ENCODE measurements at places on chromosomes 3 and 15.

- no peak for DNase-seq
Observed at GRCh38 chr15:26634319-26634718, 138.5 kb downstream of the GABRB3 start.

GRCh38 chr3:112348943-112349342 lies 16.0 kb downstream of the CD200 start:
- DNase-seq, result no peak

GRCh38 chr3:106030627-106030963 lies 161.8 kb upstream of the CBLB start:
- no peak for DNase-seq

GRCh38 chr3:42025370-42026138 lies 63.7 kb upstream of the ULK4 start:
- DNase-seq, result peak; percentile 69

GRCh38 chr15:96716075-96716474 lies 385.6 kb downstream of the NR2F2 start:
- DNase-seq, result no peak

DNA sequence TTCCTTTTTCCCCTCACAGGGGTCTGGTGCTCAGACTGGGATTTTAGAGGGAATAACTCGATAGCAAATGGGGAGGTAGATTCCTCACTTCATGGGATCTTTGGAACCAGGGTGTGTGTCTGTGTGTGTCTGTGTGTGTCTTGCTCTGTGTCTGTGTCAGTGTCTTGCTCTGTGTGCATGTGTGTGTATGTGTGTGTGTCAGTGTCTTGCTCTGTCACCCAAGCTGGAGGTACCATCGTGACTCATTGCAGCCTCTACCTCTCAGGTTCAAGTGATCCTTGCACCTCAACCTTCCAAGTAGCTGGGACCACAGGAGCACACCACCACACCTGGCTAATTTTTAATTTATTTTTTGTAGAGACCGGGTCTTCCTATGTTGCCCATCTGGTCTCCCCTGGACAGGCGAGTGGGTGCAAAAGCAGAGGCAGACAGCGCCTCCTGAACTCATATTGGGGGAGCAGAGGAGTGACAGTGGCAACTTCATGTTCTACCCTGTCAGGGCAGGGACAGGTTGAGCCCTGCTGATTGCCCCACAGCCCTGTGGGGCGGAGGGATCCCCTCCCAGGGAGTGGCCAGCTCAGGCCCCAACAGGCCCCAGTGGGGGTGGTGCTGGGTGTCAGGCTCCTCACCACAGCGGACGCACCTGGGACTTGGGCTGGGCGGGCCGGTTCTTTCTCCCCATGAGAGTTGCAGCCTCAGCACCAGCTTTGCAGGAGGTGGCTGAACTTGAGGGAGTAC lies 10.4 kb upstream of the SEMA4B start:
- no peak for DNase-seq

DNA sequence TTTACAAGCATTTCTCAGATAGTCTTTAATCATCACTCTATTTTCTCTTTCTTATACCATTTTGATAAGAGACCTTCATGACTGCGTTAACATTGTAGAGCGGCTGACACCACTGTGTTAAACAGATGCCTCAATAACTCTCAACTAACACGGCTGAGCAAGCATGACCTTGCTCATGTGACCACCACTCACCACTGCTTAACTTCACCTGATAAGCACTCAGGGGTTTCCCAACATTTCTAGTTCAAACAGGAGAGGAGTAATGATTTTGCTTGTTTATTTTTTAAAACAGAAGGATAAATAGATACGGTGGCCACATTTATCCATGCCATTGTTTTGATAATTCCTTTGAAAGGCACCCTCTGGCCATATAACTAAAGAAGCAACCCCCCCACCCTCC lies 37.7 kb upstream of the TMEM45A start:
- no peak for DNase-seq

- no peak for DNase-seq
Observed at GRCh38 chr3:59813148-59813538, 763.3 kb upstream of the CFAP20DC start.

DNA sequence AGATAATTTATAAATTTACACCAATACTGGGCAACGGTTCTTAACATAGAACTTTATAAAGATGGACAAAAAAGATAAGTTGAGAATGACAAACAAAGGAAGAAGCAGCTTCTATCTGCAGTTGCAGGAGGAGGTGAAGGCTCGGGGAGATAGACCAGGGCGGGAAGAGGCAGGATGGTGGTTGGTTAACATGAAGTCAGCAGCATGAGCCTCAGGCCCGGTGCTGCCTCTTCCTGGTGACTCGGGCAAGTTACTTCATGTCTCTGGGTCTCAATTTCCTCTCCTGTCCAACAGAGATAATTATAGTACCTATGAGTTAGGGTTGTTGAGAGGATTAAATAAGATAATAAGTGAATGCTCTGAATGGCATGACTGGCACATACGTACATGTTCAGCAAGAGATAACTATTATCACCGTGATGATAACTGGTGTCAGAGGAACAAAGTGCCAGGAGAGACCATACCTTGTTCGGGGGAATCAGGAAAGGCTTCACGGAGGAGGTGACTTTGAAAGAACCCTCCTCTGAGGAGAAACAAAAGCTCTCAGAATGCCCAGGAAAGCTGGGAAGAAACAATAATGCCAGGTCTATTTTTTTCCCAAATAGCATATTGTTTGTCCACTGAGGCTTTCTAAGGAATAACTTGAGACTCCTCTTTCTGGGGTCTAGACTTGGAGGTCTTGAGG lies 4.4 kb downstream of the PAK6 start:
- no peak for DNase-seq
